GM13977 (cell line): ENCODE measurements at places on chromosomes 7 and 10.
A peak's percentile ranks its signal among the peaks of the same experiment; 100 is the strongest.

DNA sequence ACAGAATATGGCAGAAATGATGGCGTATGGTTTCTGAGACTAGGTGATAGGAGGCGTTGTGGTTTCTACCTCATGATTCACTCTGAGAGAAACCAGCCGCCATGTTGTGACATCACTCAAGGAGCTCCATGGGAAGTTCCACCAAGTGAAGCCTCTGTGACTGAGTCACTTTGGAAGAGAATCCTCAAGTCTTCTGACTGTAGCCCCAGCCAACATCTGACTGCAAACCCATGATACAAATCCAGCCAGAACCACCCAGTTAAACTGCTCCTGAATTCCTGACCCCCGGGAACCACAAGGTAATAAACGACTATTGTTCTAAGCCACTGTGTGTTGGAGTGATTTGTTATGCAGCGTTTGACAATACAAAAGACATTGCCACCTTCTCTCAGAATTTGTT, 91.1 kb upstream of the CARD11 start:
- no peak for DNase-seq

- DNase-seq: no peak
Measured at GRCh38 chr10:12985347-12985746, 16.2 kb downstream of the CCDC3 start.

- no peak for DNase-seq
Measured at GRCh38 chr10:60497364-60497763, 107.7 kb upstream of the ANK3 start.

- DNase-seq: no peak
Measured at GRCh38 chr10:53597835-53598251, 825.3 kb upstream of the MBL2 start.

GRCh38 chr7:139827042-139827441, 2.0 kb upstream of the TBXAS1 start:
- DNase-seq: no peak

- DNase-seq: no peak
Measured at GRCh38 chr10:44051584-44052385, 333.1 kb downstream of the CXCL12 start.

GRCh38 chr10:101668566-101668965, 26.4 kb downstream of the FBXW4 start:
- no peak for DNase-seq

GRCh38 chr7:137696988-137697387, 149.8 kb downstream of the DGKI start:
- no peak for DNase-seq

GRCh38 chr10:67017218-67017617, 91.4 kb downstream of the LRRTM3 start:
- DNase-seq: no peak

DNA sequence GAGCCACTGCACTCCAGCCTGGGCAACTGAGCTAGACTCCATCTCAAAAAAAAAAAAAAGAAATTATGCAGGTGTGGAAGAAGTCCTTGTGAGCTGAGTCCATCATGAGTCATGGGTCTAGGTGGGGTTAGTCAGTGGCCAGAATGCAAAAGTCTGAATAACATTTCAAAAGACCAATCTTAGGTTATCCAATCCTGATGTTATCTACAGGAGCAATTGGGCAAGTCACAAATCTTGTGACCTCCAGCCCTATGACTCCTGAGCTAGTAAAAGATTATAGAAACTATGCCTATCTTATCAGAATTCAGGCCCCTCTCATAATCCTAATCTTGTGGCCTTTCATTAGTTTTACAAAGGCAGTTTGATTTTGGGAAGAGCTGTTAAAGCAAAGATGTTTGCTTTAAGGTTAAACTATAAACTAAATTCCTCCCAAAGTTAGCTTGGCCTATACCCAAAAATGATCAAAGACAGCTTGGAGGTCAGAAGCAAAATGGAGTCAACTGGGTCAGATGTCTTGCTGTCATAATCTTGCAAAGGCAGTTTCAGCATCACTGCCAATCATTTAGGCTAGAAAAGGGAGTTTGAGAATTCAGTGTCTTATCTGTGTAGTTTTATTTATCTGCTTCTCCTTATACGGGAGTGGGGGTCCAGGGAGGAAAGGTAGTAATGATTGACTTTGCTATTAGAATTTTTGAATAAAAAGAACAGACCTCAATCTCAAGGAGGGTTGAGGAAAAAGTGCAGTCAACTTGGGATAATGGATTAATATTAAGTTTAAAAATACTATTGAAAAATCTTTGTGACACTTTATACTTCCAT, 71.2 kb upstream of the TRIM24 start:
- no peak for DNase-seq

GRCh38 chr7:5685205-5685604, 96.3 kb downstream of the RNF216 start:
- no peak for DNase-seq

DNA sequence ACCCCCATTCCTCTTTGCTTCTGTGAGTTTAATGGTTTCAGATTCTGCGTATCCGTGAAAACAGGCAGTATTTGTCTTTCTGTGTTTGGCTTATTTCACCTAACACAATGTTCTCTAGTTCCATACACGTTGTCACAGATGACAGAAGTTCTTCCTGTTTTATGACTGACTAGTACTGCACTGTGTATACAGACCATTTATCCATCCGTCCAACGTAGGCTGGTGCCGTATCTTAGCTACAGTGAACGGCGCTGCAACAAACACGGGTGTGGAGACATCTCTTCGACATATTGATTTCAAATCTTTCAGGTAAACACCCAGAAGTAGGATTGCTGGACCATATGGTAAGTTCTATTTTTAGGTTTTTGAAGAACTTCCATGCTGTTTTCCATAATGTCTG, 181.7 kb downstream of the PARD3 start:
- no peak for DNase-seq

- no peak for DNase-seq
Measured at GRCh38 chr7:94183289-94183749, 179.2 kb upstream of the BET1 start.

DNA sequence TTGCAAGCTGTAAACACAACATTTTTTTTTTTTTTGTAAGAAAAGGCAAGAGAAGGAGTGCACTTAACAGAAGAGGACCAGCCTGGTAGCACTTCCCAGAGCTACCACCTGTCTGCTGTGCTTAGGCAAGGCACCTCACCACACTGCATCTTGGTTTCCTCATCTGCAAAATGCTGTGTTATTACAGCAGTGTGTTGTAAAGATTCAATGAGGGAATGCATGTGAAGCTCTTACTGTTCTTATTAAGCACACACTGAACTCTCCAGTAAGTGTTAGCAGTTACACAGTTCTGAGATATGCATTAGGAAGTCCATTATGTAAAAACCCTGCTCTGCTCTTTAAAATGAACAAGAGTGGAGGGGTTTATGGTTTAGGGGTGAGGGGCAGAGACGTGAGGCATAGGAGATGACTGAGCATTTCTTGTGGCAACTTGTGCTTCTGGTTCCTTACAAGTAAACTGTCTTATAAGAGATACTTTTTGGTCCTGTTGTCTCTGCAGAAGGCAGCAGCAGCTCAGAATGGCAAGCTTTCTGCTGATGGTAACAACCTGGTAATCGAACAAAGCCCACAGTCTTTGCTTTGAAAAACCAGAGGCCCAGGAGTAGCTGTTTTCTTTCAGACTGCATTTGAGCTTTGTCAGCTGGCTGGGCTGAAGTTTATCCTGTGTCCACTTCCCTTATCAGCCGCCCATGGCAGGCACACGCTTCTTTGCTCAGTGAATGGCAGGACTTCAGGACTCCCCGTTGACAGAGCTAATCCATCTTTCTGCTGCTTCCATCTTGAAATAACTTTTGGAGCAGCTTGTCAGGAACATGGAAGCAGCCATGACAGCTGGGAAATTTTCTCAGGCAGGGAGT, 98.8 kb upstream of the BMPER start:
- no peak for DNase-seq

- DNase-seq: no peak
Measured at GRCh38 chr7:47358944-47359588, 222.8 kb downstream of the TNS3 start.

DNA sequence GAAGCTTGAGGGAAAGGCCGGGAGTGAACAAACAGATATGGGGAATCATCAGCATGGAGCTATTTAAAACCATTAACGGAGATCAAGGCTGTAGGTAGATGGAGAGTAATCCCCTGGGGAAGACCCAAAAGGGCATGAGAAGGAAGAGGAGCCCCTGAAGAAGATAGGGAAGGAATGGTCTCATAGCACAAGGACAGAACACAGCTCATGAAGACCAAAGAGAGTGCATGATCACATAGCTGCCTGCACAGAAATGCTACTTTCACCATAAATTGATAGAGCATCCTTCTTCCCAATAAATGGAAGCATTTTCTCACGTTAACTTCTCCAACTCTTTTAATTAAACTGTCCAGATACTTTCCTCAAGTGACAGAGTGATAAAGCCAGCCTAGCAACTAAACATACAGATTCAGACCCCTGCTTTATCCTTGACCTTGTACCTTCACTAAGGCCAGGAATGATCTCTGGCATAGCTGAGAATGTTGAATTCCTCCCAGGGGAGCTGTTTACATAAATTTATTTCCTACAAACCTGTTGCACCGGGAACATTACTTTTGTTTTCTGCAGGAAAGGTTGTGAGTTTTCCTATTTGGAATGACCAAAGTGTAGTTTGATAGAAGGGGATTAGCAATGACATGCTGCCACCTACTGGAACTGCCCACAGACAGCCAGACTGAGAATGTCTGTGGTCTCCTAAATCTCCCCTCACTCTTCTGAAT, 110.8 kb upstream of the LRGUK start:
- DNase-seq: peak; percentile 17
